ENCODE measurements at places on chromosomes 7 and 10.

GRCh38 chr7:112940314-112940732 lies 146.3 kb downstream of the GPR85 start:
- DNase-seq: no peak

- DNase-seq: no peak
These were observed 243.4 kb downstream of the MGMT start for GRCh38 chr10:129710510-129710847.

- no peak for DNase-seq
These were observed 108.5 kb upstream of the SFMBT2 start for GRCh38 chr10:7519351-7519750.

DNA sequence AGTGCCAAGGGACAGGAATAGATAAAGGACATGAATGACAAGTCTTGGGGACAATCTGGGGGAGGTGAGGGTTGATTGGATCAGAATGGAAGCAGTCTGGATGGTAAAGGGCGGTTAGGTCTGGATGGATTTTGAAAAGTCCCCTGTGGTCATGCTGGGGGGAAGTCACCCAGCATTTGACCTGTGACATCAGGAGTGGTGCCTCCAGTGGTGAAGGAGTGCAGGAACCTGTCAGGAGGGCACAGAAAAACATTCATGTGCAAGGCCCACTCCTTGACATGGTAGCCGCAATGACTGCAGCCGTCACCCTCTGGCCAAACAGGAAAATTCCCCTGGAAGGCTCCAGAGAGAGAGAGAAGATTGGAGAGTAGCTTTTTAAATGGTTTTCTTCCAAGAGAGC lies 304.8 kb downstream of the GFRA1 start:
- DNase-seq: no peak

GRCh38 chr10:99938563-99938962 lies 71.2 kb downstream of the DNMBP start:
- DNase-seq: no peak

DNA sequence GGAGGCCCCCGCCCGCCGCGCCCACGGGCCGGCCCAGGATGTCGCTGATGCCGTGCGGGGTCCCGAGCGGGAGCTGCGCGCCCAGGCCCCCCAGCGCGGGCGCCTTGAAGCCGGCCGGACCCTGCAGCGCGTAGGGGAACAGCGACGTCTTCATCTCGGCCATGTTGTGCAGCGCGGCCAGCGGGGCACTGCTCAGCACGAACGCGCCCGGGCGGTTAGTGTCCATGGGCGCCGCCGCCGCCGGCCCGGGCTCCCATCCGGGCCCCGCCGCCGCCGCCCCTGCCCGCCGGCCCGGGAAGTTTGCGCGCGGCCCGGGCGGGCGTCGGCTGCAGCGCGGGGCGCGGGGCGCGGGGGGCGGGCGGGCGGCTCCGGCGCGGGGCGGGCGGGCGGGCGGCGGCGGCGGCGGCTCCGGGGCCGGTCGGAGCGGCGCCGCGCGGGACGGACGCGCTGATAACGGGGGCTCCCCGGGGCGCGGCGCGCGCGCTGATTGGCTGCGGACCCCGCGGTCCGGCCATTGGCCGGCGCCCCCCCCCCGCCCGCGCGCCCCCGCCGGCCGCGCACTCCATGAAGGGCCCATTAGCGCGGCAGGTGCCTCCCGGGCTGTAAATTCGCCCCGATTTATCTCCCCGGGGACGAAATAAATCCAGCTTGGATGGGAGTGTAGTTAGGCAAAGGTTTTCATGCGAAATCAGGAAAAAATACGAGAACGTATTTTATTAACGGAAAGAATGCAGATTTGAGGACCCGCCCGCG lies at the start of gene NKX6-2:
NKX6-2 (minus strand) TSS at position 425 of the 753 bp plus-strand sequence; CDS start at position 226, 199 bp downstream.
- no peak for DNase-seq

- no peak for DNase-seq
These were observed 42.8 kb downstream of the RBM20 start for GRCh38 chr10:110686949-110687348.

- no peak for DNase-seq
These were observed 608.9 kb downstream of the SORCS1 start for GRCh38 chr10:106555599-106555998.

GRCh38 chr7:68314208-68314607 lies 1284.1 kb upstream of the AUTS2 start:
- no peak for DNase-seq

DNA sequence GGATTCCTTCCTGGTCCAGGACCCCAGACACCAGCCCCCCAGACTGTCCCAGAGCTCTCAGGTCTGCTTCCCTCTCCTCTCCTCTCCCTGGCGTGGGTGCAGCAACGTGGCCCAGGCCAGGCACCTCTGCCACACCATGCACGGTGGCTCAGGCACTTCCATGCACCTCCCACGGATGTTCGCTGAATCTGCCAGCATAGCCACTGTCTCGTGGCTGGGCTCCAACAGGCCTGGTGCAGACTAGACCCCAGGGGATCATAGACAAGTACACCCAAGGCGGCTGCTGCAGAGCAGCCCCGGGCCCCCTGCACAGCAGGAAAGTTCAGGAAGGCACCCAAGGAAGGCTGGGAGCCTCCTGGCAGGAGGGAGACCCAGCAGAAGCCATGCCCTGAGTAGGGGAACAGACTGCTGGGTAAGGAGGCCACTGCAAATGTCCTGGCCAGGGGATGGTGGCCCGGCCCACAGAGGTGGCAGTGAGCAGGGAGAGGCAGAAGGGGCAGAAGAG lies 4.4 kb downstream of the RASGEF1A start:
- no peak for DNase-seq

GRCh38 chr10:15813415-15813814 lies 46.9 kb downstream of the MINDY3 start:
- DNase-seq: no peak

DNA sequence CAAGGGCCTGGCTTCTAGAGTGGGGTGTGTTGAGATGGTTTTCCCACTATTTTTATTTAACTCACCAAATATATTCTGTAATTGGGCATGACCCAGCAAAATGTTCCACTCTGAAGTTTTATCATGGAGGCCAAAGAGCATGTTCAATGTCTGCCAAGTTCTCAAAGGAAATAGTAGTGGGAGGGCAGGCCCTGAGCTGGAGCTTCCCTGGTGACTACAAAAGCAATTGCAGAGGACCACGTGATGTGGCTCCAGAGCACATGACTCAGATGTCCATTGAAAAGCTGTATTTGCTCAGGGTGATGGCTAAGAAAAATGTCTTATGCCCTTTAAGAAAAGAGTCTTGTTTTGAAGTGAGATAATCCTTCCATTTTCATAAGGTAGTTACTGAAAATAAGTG lies 1024.8 kb downstream of the LRMDA start:
- DNase-seq: no peak

DNA sequence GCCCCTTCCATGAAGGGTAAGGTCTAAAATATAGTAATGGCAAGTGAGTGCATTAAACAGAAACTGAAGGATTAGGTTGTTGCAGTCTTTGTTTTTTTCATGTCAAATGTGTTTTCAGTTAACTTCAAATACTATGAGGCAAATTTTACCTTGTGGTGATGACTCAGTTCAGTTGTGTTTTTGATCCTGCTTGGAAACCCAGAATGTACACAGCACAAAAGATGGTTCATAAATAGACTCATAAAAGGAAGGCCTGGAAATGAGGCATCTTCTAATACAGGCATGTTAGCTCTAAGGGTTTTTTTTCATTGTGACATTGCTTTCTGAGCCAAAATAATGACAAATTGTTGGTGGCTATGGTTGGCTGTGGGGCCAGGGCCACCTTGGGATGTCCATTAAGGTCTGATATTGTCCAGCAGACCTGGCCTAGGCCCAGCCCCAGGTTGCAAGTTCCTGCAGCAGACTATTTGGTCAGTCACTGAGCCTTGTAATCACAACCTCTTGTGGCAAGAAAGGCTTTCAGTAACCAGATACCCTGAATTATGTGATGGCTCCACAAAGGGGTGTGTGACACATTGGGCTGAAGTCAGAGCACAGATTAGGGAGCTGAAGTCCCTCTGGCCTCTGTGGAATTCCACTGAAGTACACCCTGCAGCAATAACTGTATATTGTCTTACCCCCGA lies 69.0 kb upstream of the SAMD8 start:
- DNase-seq: no peak

- DNase-seq: no peak
These were observed 20.9 kb upstream of the JAKMIP3 start for GRCh38 chr10:132044803-132045202.

- DNase-seq: no peak
These were observed 76.2 kb upstream of the NMT2 start for GRCh38 chr10:15244635-15245197.
